Stimulated activated CD8-positive, alpha-beta memory T cell treated with anti-CD3 and anti-CD28 coated beads, Interleukin-15, amount 100 ng/mL, for 1 hour (primary cell): ENCODE measurements at places on chromosomes 7 and 10.

GRCh38 chr7:1679326-1679965, 9.4 kb downstream of the ELFN1 start:
- no peak for DNase-seq

DNA sequence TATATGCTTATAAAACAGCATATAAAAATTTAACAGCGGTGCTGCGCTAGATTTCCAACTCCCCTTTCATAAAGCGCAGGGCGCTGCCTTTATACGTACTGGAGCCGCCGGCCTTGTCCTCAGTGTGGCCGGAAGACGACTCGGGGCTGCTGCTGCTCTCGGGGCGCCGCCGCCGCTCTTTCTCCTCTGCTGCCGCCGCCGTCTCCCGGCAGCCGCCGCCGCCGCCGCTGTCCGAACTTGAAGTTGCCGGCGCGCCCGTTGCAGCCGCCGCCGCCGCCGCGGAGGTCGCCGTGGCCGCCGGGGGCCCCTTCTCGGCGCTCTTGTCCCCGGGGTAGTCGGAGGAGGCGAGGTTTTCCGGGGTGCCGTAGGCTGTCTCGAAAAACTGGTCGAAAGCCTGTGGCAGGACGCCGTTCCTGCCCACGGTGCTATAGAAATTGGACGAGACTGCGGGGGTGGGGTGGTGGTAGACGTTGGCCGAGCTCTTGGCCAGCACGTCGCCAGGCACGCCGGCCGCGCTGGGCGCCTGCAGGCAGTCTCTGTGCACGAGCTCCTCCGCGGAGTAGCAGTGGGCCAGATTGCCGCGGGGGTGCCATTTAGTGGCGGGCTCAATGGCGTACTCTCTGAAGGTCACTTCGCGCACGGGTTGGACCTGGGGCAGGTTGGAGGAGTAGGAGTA, 557 bp downstream of the HOXA11 start:
- no peak for DNase-seq

DNA sequence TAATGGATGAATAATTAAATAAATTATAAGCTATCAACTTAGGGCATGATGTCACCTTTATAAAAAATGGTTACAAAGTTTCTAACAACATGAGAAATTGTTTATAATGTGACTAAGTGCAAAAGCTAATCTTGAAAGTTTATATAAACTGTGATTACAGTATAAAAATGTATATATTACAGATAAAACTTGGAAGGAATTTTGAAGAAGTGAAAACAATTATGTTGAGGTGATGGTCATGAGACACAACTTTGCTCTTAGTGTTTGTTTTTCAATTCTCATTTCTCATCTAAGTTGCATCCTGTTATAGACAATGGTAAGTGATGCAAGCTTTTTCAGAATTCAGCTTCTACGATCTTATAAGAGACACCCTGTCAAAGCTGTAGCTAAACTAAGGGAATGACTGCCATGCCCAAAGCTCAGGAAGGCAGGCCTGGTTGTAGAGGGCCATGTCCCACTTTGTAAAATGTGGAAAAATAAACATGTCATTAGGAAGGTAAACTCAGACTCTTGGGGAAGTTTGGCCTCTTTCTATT, 23.9 kb downstream of the MACC1 start:
- DNase-seq = no peak

DNA sequence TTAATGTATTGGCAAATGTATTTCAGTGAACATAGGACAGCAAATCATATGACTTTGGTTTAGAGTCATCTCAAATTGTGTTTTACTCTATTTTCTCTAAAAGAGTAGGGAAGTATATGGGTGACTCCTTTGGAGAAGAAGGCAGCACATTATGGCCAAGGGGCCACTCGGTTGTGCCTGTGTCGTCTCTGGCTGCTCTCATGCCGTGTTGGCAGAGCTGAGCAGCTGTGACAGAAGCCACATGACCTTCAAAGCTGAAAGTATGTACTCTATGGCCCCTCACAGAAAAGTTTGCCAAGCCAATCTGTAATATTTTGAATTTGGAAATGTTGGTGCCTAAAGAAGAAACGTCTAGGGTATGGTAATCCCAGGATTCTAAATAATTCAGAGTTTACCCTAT, 47.5 kb downstream of the TASOR2 start:
- no peak for DNase-seq

GRCh38 chr10:10625491-10625890, 392.2 kb upstream of the CELF2 start:
- no peak for DNase-seq

GRCh38 chr10:35813219-35813618, 171.1 kb upstream of the FZD8 start:
- DNase-seq = no peak

- DNase-seq = no peak
Measured at GRCh38 chr7:55651057-55651456, 78.8 kb upstream of the VOPP1 start.

- no peak for DNase-seq
Measured at GRCh38 chr10:130022511-130023299, 58.6 kb upstream of the EBF3 start.

DNA sequence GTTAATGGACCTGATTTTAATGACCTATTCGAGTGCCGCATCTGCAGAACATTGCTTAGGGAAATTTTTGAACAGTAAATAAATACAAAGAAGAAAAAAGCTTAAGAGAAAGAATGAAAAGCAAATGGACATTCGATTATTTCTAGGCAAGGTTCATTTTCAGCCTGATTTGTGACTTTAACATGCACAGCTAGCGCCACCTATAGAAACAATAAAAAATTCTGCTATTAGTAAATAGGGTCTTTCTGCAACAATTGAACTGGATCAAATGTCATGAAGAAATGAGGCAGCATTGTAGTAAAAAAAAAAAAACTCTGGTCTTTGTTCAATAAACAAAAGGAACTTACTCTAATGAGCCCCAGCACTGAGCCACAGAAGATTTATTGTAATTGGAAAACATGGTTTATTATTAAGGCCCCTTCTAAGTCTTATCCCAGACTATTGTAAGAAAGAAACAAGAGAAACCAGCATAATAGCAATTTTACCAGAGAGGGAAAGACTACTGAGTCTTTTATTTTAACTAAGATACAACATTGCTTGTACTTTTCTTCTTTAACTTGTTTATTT, 41.4 kb upstream of the GHITM start:
- DNase-seq = no peak

DNA sequence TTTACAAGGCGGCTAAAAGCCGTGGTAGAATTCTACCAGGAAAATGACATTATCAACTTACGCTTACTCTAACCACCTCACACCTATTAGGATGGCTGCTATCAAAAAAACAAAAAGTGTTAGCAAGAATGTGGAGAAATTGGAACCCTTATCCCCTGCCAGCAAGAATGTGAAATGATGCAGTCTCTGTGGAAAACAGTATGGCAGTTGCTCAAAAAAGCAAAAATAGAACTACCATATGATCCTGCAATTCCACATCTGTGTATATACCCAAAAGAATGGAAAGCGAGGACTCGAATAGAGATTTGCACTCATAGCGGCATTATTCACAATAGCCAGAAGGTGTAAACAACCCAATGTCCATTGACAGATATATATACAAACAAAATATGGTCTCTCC, 61.3 kb downstream of the KIF5B start:
- DNase-seq = no peak

DNA sequence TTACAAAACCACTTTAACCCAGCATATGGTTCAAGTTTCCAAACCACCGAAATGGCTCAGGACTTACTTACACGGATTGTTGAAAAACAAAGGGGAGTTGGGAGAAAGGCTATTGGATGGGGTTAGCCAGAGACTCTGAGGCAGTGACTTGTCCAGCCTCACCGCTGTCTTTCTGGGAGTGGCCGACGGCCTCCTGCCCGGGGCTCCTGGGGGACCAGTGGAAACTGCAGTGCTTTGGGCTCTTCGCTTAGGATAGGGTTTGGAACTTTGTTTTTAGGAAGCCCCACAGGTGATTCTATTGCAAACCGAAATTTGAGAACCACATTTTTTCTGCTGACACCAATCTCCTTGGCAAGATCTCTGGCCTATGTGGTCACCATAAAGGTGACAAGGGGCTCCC, 38.1 kb upstream of the R3HCC1L start:
- DNase-seq = no peak

DNA sequence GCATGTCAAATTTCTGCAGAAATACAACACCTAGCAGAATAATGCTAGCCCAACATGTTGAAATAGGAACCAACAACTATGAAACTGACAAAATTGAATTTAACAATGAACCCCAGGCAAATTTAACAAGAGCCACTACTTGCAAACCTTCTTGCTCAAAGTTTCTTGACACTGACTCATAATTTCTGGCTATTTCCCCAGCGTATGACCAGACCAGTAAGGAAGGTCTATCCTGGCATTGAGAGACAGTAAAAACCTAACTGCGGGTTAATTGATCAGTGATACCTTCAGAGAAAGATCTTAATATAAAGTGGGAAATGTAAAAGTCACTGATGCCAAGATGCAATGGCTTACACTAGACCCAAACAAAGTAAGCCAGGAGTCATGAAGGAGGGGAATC, 510.1 kb downstream of the ARL4A start:
- DNase-seq = no peak

DNA sequence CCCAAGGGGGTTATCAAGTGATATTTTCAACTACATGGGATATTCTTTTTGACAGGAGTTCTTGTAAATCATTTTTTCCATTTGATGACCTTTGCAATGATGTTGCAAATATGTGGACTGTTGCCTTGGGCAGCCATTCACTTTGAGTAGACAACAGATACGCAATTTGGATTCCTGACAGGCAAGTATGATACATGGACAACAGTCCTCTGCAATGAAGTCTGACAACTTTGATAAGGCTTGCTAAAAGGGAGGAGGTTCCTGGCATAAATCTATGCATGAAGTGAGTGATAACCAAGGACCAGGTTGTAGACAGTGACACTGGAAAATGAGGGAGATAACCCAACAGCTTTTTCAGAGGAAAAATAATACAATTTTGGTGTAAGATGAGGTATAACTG, 17.7 kb downstream of the LRRD1 start:
- DNase-seq = no peak

DNA sequence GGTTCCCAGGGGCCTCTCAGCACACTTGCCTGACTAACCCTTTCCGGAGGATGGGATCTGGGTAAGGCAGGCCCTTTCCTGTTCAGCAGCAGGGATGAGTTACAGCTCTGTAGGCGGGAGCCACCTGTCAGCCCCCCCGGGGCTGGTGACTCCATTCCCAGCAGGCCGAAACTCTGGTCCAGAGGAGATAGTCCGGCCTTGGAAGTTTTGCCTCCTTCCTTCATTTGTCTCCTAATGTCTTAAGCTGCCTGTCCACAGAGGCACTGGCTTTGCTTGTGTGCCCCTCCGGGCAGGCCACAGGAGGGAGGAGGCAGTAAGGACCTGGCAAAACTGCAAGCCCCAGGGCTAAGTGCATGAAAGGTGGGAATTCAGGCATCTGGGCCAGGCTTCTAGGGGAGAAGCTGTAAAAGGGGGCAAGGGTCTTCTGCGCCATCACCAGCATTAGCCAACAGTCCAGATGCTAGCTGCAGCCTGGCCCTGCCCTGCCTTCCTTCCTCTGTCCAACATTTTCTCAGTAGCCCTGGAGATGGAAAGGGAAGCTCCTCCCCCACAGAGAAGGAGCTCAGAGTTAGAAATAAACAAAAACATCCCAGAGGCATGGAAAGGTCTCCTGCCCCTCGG, 1.2 kb downstream of the ADIRF start:
- no peak for DNase-seq

- DNase-seq = no peak
Measured at GRCh38 chr10:129322933-129323820, 143.9 kb upstream of the MGMT start.

- no peak for DNase-seq
Measured at GRCh38 chr10:43093423-43094076, 16.7 kb downstream of the RET start.

DNA sequence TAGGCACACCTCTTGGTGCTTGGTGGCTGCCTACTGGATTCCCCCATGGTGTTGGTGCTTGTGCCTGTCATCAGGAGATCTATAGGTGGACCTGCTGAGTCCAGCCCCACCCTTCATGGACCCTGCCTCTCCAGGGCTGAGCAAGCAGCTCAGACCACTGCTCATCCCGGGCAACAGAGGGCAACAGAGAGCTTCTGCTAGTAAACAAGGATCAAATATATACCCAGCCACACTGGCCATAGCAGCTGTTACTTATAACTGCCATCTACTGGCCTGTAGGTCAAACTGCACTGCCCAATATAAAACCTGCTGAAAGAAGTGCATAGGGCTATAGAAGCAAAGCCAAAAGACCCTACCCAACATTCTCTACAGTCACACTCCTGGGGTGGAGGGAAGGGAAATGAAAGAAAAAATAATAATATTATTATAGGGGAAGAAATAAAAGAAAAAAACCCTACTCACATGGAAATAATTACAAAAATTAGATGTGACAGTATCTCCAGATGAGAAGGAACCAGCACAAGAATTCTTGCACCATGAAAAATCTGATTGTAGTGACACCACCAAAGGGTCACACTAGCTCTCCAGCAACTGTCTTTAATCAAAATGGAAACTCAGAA, 54.9 kb upstream of the ZNF800 start:
- peak; percentile 3 for DNase-seq

DNA sequence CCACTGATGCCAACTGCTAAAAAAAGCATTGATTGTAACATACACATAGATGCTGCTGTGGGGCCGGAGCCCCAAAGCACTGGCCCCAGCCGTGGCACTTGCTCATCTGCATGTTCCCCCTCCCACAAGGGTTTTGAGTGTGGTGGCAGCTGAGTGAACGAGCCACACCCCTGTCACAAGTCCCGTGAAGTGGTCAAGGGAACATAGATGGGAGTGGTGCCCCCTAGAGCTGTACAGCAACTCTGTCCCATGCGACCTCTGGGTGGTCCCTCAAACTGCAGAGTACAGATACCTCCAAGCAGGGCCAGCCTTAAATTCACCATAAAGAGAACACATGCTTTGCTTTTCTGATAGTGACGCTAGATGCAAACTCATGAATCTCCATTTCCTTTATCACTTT, 503.3 kb upstream of the NRP1 start:
- no peak for DNase-seq

- DNase-seq = no peak
Measured at GRCh38 chr10:11716686-11717085, 25.5 kb upstream of the ECHDC3 start.

GRCh38 chr7:71925663-71926062, 486.5 kb downstream of the CALN1 start:
- DNase-seq = no peak

- DNase-seq = no peak
Measured at GRCh38 chr10:4639960-4640359, 186.0 kb upstream of the AKR1E2 start.

GRCh38 chr10:43347997-43348396, 23.4 kb upstream of the FXYD4 start:
- DNase-seq = no peak

DNA sequence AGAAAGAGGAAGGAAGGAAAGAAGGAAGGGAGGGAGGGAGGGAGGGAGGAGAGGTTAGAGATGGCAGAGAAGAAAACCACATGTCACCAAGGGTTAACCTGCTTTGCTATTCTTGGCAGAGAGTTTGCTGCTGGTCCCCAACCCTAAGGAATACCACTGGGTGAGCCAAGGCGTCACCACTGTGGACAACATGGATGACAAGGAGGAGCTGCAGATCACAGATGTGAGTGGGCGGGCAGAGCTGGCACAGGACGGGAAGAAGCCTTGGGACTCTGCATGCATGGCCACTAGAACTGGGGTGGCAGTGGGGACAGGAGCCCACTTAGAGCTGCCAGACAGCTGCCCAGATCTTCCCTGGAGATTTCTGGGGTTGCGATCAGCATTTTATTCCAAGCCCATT, 17.2 kb upstream of the MYH16 start:
- DNase-seq = no peak
